ENCODE measurements at places on chromosomes 5 and 9.

DNA sequence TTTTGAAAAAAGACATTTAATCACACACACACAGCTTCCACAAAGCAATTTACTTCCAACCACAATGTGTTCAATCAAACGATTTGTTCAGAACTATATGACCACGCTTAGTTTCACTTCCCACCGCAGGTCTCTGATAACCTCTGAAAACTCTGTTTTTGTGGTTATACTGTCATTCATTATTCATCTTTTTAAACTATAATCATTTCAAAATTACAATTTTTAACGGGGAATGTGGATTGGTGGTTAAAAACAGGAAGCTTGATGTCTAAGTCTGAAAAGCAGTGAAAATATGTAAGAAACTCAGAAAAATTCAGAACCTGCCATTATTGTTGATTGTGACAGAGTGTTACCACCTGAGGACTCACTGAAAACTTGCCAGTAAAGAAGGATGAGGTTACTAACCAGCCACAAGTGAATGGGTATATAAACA is 12.7 kb upstream of the TMEM174 start:
- DNase-seq = no peak

GRCh38 chr5:74761241-74761640 is 5.7 kb downstream of the GFM2 start:
- no peak for DNase-seq

- no peak for DNase-seq
These were observed 605.2 kb downstream of the CCDC171 start for GRCh38 chr9:16158093-16158492.

DNA sequence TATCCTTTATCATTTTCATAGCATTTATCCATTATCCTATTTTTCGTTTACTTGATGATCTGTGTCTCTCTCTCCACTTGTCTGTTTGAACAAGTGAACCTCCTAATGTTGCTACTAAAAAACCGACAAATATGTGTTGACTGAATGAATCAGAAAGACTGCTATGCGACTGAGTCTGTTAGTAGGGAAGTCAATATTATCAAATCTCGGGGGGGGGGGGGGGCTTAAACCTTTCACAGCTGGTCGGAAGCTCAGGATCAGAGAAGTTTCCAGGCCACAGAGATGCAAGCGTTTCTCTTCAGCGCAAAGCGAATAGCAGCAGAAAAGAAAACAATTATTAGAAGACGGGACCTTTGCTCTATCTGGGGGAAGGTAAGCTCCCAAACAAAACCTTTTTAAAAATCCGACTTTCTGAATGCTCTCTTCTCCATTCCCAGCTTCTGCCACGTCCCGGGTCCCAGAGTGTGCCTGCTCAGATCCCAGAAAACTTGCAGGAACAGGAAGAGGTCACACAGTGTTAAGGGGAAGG is 412 bp downstream of the RIOK2 start:
- no peak for DNase-seq

DNA sequence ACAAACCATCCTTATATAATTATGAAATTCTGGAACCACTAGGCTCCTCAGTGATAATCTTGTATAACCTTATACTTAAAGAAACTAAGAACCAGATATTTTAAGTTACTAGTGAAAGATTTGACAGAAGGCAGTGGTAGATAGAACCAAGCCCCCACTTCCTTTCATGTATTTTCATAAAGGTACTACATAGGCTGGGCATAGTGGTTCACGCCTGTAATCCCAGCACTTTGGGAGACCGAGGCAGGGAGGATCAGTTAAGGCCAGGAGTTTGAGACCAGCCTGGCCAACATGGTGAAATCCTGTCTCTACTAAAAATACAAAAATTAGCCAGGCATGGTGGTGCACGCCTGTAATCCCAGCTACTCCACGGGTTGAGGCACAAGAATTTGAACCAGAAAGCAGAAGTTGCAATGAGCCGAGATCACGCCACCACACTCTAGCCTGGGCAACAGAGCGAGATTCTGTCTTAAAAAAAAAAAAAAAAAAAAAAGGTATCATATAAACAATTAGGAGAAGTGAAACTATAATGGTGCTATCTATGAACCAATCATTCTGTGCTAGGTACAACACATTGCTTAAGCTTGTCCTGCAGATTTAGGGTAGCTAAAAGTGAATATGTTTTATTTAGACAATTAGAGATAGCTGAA is 27.9 kb upstream of the DTWD2 start:
- no peak for DNase-seq

GRCh38 chr9:84330246-84330645 is 10.3 kb downstream of the SLC28A3 start:
- DNase-seq = no peak

DNA sequence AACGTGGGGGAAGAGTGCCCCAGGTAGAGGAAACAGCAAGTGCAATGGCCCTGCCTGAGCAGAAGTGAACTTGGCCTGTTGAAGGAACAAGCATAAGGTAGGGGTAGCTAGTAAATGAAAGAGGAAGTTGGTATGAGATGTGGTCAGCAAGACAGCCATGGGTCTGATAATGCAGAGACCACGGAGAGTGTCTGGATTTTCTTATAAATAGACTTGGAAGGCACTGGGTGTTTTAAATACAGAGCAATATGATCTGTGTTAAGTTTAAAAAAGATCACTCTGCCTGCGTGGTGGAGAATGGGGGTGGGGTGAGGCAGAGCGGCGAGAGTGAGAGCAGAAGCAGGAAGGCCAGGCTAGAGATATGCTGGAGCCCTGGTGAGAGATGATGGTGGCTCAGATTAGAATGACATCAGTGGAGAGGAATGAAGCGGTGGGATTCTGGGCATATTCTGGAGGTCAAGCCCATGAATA is 4.2 kb downstream of the ADAM19 start:
- DNase-seq = no peak

DNA sequence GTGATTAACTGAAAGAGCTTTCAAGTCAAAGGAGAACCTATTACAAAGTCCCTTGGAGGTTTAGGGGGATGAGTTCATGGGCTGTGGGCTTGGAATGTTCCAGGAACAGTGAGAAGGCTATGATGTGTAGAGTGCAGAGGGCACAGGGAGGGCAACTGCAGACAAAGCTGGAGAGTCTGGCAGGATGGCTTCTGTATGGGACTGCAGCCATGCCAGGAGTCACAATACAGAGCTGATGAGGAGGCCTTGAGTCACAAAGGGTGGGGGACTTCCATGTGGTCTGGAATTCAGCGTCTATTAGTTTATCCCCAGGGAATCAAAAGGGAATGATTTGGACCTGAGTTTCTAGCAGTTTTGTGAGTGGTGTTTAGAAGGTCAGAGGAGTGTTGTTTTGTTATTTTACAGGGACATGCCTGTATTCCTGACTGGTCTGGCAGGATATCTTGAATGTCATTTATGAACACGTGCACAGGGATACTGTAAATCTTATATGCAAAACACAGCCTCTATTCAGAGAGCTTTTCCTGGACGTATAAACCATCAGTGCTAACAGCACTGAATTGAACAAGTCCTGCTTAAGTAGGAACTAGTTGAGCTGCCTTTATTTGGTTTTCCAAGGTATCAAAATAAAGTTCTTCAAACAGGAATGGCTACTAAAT is 14.3 kb upstream of the TEK start:
- no peak for DNase-seq
